GM10248 (cell line): ENCODE measurements at places on chromosomes 11 and 22.
A peak's percentile ranks its signal among the peaks of the same experiment; 100 is the strongest.

DNA sequence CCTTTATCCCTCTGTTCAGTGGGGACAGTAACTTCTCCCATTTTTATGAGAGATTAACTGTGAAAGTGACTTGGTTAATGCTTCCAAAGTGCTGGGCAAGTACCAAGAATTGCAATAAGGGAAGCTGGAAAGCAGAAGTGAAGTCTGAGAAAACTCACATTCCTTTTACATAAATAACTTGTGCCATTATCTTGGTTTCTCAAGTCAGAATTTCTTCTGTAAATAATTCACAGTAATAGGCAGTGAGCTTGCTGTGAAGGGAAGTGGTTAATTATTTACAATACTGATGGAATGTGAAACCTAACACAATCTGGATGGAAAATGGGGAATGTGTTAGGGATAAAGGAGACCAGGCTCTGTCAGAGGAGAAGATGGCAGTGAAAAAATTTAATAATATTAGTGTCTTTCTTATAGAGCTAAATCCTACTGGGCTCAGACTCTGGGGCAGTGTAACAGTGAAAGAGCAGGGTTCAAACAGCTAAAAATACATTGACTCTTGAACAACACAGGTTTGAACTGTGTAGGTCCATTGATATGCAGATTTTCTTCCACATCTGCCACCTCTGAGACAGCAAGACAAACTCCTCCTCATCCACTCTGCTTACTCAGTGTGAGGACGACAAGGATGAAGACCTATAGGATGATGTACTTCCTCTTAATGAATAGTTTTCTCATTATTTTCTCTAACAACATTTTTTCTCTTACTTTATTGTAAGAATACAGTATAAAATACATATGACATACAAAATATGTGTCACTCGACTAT, 251.5 kb upstream of the ISX start:
- DNase-seq, result no peak

DNA sequence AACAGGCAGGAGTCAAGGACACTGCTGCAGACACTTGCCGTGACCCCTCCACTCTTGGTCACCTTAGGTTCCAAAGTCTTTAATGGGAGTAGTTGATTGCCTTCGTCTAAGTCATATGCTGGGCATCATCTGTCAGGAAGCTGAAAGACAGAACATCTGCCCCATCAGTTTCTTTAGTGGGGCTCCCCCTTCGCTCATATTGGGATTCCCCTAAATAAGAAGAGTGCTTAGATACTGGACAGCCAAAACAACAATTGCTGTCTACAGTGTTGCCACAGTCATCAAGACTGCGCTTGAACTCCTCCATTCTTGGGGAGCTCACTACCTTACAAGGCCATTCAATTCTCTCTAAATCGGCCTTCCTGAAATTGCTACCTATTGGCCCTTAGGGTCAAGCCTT, 58.5 kb downstream of the UBASH3B start:
- peak; percentile 62 for DNase-seq

DNA sequence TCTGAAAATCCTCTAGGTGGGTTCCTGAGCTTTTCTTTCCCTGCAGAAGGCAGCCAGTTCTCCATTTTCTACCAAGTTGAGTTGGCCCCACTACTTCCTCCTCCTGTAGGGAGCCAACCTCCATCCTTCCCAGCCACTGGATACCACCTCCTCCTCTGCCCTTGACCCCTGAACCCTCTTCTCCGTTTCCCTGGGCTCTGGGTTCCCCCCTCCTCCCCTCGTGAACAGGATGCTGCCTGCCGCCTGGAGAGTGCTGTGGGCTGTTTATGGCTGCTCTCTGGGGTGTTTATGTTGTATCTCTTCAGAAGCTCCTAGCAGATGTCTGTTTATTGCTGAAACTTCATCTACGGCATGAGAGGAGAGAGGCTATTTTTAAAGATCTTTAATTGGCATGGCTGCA, 8.6 kb downstream of the MICAL2 start:
- no peak for DNase-seq

- no peak for DNase-seq
Measured at GRCh38 chr22:43848366-43849171, 13.7 kb downstream of the SULT4A1 start.

DNA sequence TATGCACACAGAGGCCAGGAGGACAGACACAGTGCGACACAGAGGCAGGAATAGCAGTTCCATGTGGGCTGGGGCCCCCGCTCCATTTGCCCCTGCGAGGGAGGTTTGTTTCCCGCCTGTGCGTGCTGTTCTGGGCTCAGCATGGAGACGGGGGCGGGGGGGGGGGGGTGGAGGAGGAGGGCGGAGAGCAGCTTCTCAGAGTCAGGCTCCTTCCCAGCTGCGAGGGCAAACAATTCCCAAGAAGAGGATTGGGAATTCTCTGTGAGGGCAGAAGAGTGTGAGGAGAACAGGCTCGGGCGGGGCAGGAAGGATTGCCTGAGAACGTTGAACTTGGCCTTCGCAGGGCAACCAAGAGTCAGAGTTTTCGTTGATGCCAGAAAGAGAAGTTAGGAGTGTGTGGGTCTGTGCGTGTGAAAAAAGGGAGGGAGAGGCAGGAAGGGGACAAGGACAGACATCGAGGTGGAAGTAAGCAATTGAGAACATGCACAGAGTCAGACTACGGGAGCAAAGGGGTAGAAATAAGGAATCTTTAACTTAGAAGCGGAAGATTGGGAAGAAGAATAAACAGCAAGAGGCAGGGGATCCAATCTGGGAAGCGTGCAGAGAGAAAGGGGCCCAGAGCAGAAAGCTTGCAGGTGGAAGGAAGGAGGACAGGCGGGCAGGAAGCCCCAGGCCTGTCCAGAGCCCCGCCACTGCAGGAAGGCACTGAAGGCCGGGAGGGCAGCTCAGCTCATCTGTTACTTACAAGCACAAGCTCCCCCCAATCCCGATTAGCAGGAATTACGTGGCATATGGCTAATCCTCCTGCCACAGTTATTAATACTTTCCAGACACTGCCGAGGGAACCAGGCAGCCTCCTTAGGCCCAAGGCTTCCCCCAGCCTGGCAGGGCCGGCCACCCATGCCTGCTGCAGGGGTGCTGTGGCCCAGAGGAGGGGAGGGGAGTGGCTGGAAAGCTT, 15.6 kb upstream of the JAM3 start:
- DNase-seq, result no peak

- no peak for DNase-seq
Measured at GRCh38 chr11:11416502-11416901, 63.5 kb upstream of the CSNK2A3 start.

DNA sequence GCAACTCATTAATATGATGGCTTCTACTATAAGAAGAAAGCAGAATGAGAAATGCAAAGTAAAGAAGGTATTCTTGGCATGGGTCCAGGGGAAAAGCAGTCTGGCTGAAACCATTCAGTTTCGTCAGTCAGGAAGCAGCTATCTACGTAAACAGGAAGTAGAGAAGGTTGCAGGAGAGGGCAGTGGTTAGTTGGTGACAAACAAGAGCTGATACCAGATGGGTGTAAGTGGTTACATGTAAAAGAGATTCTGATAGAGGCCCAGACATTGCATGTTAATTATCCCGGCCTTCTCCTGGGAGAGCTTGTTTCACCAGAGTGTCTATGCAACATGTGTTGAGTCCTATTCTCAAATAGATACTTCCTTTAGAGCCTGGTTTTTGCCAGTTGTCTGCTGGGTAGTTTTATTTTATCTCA, 58.4 kb upstream of the PSMA1 start:
- DNase-seq, result peak; percentile 17

GRCh38 chr11:115173136-115173535, 331.1 kb downstream of the CADM1 start:
- DNase-seq, result no peak
